ENCODE measurements at places on chromosomes 13 and 19. TPM values are rescaled to one million over a fixed set of nuclear protein-coding genes. Genes with fewer than 3 reads are reported as not detected.

DNA sequence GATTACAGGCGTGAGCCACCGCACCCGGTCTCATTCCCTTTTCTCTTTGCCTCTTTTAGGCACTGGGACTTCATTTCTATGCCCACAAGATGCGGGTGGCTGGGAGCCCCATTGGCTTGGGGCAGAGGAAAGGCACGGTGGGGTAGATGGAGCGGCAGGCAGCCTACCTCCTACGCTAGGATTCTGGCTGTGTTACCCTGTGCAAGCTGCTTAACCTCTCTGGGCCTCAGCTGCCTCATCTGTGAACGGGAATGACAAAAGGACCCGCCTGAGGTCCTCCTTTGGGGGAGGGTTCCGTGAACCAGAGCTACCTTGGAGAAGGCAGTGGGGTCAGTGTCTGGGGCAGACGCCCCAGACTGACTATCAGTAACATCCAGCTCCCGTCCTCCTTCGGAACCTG lies 9.3 kb upstream of the LINGO3 start:
- no peak for DNase-seq

DNA sequence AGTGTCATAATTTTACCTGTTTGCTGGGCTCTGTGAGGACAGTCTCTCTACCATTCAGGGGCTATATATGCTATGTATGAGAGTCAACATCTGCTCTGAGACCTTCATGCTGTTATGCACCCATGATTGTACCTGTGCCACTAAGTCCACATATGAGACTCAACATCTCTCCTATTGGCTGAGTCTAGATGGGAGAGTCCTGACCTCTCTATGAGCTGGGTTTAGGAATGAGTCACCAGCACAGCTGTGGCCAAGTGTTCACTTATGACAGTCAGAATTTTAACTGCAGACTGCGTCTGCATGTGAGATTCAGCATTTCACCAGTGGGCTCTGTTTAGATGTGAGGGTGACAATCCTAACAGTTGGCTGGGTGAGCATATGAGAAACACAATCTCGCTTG lies 49.5 kb downstream of the ZNF729 start:
- no peak for DNase-seq

- DNase-seq: no peak
Observed at GRCh38 chr13:38204556-38204955, 145.1 kb upstream of the UFM1 start.

DNA sequence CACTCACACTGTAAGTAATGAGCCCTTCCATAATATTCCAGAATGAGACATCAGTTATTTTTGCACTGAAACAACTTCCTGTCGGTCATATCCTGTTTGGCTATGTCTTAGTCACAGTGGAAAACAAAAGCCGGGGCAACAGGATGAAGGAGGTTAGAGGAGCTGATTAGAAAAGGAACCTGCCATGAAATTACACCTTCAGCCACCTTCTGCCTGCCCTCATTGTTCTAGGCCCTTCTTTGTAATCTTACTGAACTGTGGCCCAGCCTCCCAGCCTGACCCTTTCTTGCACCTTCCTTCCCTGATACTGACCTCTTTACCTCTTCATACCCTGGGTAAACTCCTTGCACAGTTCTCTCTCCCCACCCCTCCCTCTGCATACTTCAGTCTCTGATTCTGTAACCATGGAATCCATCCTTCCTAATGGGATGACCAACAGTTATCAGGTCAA lies 67.3 kb downstream of the DOCK9 start:
- DNase-seq: peak; percentile 46

DNA sequence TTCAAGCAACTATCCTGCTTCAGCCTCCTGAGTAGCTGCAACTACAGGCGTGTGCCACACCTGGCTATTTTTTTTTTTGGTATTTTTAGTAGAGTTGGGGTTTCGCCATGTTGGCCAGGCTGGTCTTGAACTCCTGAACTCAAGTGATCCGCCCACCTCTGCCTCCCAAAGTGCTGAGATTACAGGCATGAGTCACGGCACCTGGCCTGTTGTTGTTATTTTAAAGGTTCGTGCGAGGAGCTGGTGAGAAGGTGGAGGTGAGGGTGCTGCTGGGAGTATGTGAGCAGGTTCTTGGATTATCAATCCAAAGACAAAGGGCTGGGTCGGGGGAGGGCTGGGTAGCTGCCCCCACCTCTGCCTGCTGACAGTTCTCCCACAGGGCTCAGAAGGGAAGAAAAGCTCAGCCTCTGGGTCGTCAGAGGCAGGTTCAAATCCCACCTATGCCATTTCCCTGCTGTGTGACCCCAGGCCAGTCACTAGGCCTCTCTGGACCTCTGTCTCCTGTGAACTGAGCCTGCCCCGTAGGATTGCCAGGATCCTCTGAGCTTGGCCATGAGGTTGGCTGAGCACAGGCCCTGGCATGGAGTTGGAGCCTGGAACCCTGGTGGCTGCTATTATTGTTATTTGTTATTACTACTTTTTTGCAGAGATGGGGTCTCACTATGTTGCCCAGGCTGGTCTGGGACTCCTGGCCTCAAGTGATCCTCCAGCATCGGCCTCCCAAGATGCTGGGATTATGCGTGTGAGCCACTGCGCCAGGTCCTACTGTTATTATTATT lies 1.5 kb downstream of the CKM start:
- DNase-seq: no peak

UBE2L5 gene
- 0.99 TPM for total RNA-seq

DAND5 gene
- not detected for total RNA-seq

ACP7 gene
- 5.2 TPM for total RNA-seq

ZNF667 gene
- total RNA-seq: 10.6 TPM

PCDH17 gene
- 3.3 TPM for total RNA-seq

Measured in skin of body (tissue), 3 donors.